HAP-1 (cell line): ENCODE measurements at places on chromosomes 5 and 9.

- no peak for DNase-seq
Observed at GRCh38 chr5:2779459-2779858, 28.0 kb upstream of the IRX2 start.

GRCh38 chr5:1743769-1744085, 55.9 kb downstream of the MRPL36 start:
- no peak for DNase-seq

DNA sequence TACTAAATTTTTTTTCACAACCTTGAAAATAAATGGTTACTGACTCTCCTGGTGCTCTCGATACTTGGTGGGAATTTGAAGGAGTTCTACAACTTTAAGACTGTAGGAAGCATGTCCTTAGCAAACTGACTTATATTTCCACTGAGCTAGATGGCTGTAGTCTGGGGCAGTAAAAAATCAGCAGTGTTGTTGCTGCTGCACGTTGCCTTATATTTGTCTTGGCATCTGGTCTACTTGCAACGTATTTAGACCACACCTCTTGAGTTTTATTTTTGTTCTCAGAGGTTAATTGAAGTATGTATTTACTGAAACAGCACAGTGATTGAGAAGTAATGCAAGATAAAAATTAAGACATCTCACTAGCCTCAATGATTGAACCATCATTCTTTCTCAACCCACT, 76.3 kb downstream of the ERMP1 start:
- no peak for DNase-seq

GRCh38 chr9:97980479-97980803, 2.7 kb upstream of the ANP32B start:
- DNase-seq, result no peak

DNA sequence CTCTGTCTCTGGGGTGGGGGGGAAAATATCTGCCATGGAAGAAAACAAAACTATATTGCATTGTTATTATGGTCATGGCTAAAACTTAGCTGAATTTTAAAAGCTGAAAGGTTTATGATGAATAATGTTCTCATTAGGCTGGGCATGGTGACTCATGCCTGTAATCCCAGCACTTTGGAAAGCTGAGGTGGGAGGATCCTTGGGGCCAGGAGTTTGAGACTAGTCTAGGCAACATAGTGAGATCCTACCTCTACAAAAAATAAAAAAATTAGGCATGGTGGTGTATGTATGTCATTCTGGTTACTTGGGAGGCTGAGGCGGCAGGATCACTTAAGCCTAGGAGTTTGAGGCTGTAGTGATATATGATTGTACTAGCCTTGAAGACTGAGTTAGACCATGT, 44.5 kb downstream of the IPO11 start:
- no peak for DNase-seq

- no peak for DNase-seq
Observed at GRCh38 chr9:71895117-71895516, 15.9 kb downstream of the ABHD17B start.
